H9 (cell line): ENCODE measurements at places on chromosomes 1 and 21.

GRCh38 chr1:173365341-173365740 is 111.8 kb upstream of the PRDX6 start:
- H3K4me1 ChIP-seq, result no peaks in the 10 kb centered on the region
- H3K4me3 ChIP-seq, result no peak overlapping the region
- H3K27ac ChIP-seq, result no peak overlapping the region
- peaks cover 3% of the 10 kb centered on the region; the same call in 1 of the 2 replicates for H3K36me3 ChIP-seq
- no peak for DNase-seq

DNA sequence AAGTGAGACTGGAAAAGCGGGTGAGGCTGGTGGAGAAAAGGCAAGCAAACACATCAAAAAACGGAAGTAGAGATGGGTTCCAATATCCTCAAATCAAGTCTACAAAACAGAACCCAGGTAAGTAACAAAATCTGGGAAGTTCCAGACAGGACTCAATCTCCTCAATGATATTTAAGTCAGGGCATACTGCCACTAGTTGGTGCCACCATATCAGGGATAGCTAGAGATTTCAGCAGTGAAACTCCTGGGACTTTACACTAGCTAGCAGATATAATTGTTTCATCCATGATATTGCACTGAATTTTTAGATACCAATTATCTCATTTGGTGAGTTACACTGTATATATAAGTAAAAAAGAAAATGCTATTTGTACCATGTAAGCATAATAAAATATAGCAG is 52.0 kb downstream of the EYA3 start:
- H3K27me3 ChIP-seq, result no peaks in the 10 kb centered on the region
- peaks cover 20% of the 10 kb centered on the region for H3K36me3 ChIP-seq
- H3K27ac ChIP-seq, result no peak overlapping the region
- no peak for DNase-seq
- H3K4me3 ChIP-seq, result no peak overlapping the region

DNA sequence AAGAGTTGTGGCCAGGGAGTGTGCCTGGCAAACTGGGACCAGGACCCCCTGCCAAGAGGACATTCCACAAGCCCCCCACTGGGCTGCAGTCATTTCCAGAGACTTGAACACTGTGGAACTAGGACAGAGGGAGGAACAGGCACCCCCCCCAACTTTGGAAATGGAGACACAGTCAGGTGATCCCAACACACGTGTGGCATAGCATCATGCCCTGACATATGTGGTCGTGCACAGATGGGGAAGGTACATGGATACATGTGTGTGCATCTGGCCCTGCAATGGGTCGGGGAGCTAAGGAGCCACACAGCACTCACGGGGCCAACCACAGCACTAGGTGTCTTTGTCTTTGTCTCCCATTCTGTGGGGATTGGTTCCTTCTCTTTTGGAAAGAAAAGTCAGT is 6.6 kb upstream of the TFF3 start:
- no peak for DNase-seq
- H3K4me3 ChIP-seq, result no peak overlapping the region
- H3K4me1 ChIP-seq, result peaks cover 3% of the 10 kb centered on the region; the same call in 1 of the 2 replicates
- no peaks in the 10 kb centered on the region for H3K27me3 ChIP-seq
- no peak overlapping the region for H3K27ac ChIP-seq

- peak; percentile 56 for DNase-seq
- H3K4me3 ChIP-seq, result peak overlapping the region; percentile 88
- H3K4me1 ChIP-seq, result peaks cover 12% of the 10 kb centered on the region; the same call in 1 of the 2 replicates
- no peaks in the 10 kb centered on the region for H3K27me3 ChIP-seq
Measured at GRCh38 chr1:225881081-225881958, 860 bp downstream of the TMEM63A start.

DNA sequence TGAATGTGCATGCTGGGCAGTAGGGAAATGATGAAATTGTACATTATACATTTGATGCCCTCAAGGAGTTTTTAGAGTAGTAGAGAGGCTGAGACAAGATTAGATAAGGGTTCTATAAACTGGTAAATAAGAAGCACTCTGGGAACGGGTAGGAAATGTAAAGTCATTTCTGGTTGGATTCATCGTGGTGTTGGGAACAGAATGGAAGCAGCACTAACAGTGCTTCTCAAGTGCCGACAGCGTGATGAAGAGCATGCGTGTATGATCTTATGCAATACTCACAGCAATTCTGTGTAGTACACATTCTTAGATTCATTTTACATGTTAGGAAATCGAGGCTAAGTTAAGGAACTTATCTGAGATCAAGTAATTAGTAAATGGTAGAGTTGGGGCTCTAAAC is 45.9 kb downstream of the GPR88 start:
- H3K4me1 ChIP-seq, result no peaks in the 10 kb centered on the region
- no peaks in the 10 kb centered on the region for H3K27me3 ChIP-seq
- no peak overlapping the region for H3K4me3 ChIP-seq
- H3K27ac ChIP-seq, result no peak overlapping the region
- H3K36me3 ChIP-seq, result no peaks in the 10 kb centered on the region
- no peak for DNase-seq

- H3K4me1 ChIP-seq, result no peaks in the 10 kb centered on the region
- H3K27ac ChIP-seq, result no peak overlapping the region
- DNase-seq, result no peak
- peak overlapping the region; percentile 95 for H3K4me3 ChIP-seq
Measured at GRCh38 chr1:214604523-214604922, 1.5 kb downstream of the CENPF start.

- no peak overlapping the region for H3K4me3 ChIP-seq
- H3K36me3 ChIP-seq, result no peaks in the 10 kb centered on the region
- no peaks in the 10 kb centered on the region for H3K27me3 ChIP-seq
- DNase-seq, result no peak
- no peak overlapping the region for H3K27ac ChIP-seq
Measured at GRCh38 chr1:234725177-234726132, 115.5 kb upstream of the IRF2BP2 start.

- peaks cover 3% of the 10 kb centered on the region; the same call in 1 of the 2 replicates for H3K4me1 ChIP-seq
- no peak overlapping the region for H3K27ac ChIP-seq
- no peak overlapping the region for H3K4me3 ChIP-seq
- no peaks in the 10 kb centered on the region for H3K27me3 ChIP-seq
- H3K36me3 ChIP-seq, result no peaks in the 10 kb centered on the region
Measured at GRCh38 chr21:39125752-39126485, 57.3 kb downstream of the PSMG1 start.

- H3K27me3 ChIP-seq, result no peaks in the 10 kb centered on the region
- H3K36me3 ChIP-seq, result peaks cover 5% of the 10 kb centered on the region; the same call in 1 of the 2 replicates
- H3K27ac ChIP-seq, result no peak overlapping the region
- H3K4me3 ChIP-seq, result no peak overlapping the region
Measured at GRCh38 chr1:200328379-200328778, 81.5 kb downstream of the ZNF281 start.

- H3K27me3 ChIP-seq, result no peaks in the 10 kb centered on the region
- H3K27ac ChIP-seq, result no peak overlapping the region
- DNase-seq, result peak; percentile 41
- no peak overlapping the region for H3K4me3 ChIP-seq
Measured at GRCh38 chr1:92043621-92044020, 13.8 kb downstream of the EPHX4 start.

GRCh38 chr1:16152481-16153087 is 3.3 kb downstream of the EPHA2 start:
- peaks cover 6% of the 10 kb centered on the region; the same call in 1 of the 2 replicates for H3K4me1 ChIP-seq
- DNase-seq, result no peak
- H3K27me3 ChIP-seq, result no peaks in the 10 kb centered on the region
- H3K36me3 ChIP-seq, result peaks cover 17% of the 10 kb centered on the region
- no peak overlapping the region for H3K27ac ChIP-seq
- H3K4me3 ChIP-seq, result peak overlapping the region; percentile 88

GRCh38 chr1:18528616-18529015 is 47.9 kb downstream of the KLHDC7A start:
- no peak for DNase-seq
- H3K27ac ChIP-seq, result no peak overlapping the region
- H3K36me3 ChIP-seq, result no peaks in the 10 kb centered on the region

DNA sequence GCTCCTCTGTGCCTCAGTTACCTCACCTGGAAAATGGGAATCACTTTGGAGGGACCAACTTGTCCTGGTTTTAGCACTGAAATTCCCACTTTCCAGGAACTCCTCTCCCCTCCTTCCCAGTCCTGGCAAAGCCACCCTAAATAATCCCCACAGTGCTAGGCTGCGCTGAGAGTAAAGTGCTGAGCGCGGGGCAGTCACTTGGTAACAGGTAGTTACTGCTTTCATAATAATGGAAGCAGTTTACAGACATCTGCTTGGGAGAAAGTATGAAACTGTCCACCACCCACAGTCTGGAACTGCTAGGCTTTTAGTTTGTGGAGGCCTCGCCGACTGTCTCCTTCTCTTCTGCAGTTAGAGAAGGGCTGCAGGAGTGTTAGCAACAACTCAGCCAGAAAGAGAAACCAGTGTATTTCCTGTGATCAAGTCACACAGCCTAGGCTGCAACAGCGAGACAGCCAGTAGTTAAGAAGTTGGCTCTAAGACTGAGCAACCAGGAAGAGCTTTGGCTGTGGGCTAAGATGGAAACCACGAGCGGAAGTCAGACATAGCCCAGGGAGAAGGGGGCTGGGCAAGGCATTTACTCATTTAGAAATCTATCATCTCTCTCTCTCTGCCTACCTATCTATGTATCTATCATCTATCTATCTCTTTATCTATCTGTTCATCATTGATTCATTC is 30.8 kb upstream of the ABCG1 start:
- no peaks in the 10 kb centered on the region for H3K4me1 ChIP-seq
- no peak overlapping the region for H3K27ac ChIP-seq
- no peaks in the 10 kb centered on the region for H3K36me3 ChIP-seq
- H3K27me3 ChIP-seq, result no peaks in the 10 kb centered on the region
- no peak overlapping the region for H3K4me3 ChIP-seq
- no peak for DNase-seq

DNA sequence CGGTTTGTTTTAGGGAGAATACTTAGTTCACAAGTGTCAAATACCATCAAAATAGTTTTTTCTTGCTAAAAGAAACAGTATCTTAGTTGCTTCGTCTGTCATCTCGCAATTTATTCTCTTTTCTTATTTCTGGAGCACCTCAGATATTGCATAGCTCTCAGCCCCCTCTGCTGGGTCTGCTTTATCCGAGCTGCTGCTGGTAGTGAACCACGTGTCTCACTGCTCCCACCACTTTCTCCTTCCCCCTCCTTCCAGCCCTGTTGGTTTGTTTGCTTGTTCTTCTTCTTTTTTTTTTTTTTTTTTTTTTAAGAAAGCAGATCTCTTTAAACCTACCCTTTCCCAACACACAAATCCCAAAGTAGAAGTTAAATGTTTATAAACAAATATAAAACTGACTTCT is 170.8 kb downstream of the EDEM3 start:
- DNase-seq, result peak; percentile 33
- H3K4me1 ChIP-seq, result no peaks in the 10 kb centered on the region
- H3K27me3 ChIP-seq, result no peaks in the 10 kb centered on the region
- H3K36me3 ChIP-seq, result peaks cover 9% of the 10 kb centered on the region
- H3K27ac ChIP-seq, result no peak overlapping the region

DNA sequence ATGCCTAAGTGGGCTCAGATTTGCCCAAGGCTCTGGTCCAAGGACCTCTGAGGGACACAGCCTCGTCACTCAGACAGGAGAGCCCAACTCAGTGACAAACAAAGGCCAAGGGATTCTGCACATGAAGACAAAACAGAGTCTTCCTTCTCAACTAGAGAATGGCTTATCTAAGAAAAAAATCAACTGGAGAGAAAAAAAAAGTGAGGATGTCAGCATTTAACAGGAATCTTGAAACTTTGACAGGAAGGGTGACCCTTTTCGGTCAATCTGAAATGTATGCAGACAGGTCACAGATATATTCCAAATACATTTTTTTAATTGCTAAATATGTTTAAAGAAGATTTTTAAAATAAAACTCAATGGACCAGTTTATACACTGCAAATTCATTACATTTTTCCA is 154.5 kb downstream of the ETS2 start:
- no peaks in the 10 kb centered on the region; the same call in 1 of the 2 replicates for H3K4me1 ChIP-seq
- H3K27ac ChIP-seq, result no peak overlapping the region
- no peak for DNase-seq
- H3K4me3 ChIP-seq, result no peak overlapping the region
- no peaks in the 10 kb centered on the region for H3K27me3 ChIP-seq
- H3K36me3 ChIP-seq, result peaks cover 14% of the 10 kb centered on the region

GRCh38 chr1:216924732-216925131 is 201.5 kb upstream of the ESRRG start:
- DNase-seq, result no peak
- no peak overlapping the region for H3K27ac ChIP-seq
- H3K4me3 ChIP-seq, result no peak overlapping the region
- H3K27me3 ChIP-seq, result no peaks in the 10 kb centered on the region
- no peaks in the 10 kb centered on the region for H3K4me1 ChIP-seq

- peak overlapping the region; percentile 95 for H3K4me3 ChIP-seq
- DNase-seq, result no peak
- no peaks in the 10 kb centered on the region for H3K36me3 ChIP-seq
- H3K4me1 ChIP-seq, result no peaks in the 10 kb centered on the region
- H3K27ac ChIP-seq, result no peak overlapping the region
Measured at GRCh38 chr1:202349206-202349928, 868 bp downstream of the PPP1R12B start.

GRCh38 chr1:152220166-152221163 is 3.5 kb downstream of the HRNR start:
- no peak overlapping the region for H3K27ac ChIP-seq
- H3K36me3 ChIP-seq, result peaks cover 15% of the 10 kb centered on the region
- no peaks in the 10 kb centered on the region for H3K27me3 ChIP-seq
- H3K4me1 ChIP-seq, result no peaks in the 10 kb centered on the region
- no peak overlapping the region for H3K4me3 ChIP-seq

DNA sequence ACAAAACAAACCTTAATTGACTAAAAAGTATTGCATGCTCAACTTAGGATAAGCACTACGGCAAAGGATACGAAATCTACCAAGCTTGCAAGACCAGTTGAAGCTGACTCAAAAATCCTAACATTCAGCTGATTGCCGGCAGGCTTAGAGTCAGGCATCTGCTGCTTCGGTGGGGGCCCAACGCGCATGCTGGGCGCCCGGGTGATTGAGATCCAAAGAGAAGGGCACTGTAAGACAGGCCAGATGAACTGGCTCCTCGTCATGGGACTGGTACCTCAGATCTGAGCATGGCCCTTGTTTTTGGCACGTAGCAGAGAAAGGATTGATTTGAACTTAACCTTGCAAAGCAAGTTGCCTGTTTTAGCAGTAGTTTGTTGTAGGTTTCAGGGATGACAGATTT is 86.6 kb downstream of the PRDM2 start:
- no peaks in the 10 kb centered on the region for H3K27me3 ChIP-seq
- no peak overlapping the region for H3K27ac ChIP-seq
- no peak overlapping the region for H3K4me3 ChIP-seq
- no peak for DNase-seq

GRCh38 chr1:102241431-102242338 is 245.0 kb upstream of the OLFM3 start:
- H3K36me3 ChIP-seq, result no peaks in the 10 kb centered on the region
- H3K27ac ChIP-seq, result no peak overlapping the region
- DNase-seq, result no peak
- no peaks in the 10 kb centered on the region; the same call in 1 of the 2 replicates for H3K4me1 ChIP-seq

- H3K27me3 ChIP-seq, result no peaks in the 10 kb centered on the region
- H3K4me1 ChIP-seq, result no peaks in the 10 kb centered on the region
- no peak overlapping the region for H3K4me3 ChIP-seq
- H3K36me3 ChIP-seq, result no peaks in the 10 kb centered on the region
Measured at GRCh38 chr1:210915890-210916507, 217.9 kb downstream of the KCNH1 start.
